ENCODE measurements at places on chromosomes 13 and 19.
A peak's percentile ranks its signal among the peaks of the same experiment; 100 is the strongest.

DNA sequence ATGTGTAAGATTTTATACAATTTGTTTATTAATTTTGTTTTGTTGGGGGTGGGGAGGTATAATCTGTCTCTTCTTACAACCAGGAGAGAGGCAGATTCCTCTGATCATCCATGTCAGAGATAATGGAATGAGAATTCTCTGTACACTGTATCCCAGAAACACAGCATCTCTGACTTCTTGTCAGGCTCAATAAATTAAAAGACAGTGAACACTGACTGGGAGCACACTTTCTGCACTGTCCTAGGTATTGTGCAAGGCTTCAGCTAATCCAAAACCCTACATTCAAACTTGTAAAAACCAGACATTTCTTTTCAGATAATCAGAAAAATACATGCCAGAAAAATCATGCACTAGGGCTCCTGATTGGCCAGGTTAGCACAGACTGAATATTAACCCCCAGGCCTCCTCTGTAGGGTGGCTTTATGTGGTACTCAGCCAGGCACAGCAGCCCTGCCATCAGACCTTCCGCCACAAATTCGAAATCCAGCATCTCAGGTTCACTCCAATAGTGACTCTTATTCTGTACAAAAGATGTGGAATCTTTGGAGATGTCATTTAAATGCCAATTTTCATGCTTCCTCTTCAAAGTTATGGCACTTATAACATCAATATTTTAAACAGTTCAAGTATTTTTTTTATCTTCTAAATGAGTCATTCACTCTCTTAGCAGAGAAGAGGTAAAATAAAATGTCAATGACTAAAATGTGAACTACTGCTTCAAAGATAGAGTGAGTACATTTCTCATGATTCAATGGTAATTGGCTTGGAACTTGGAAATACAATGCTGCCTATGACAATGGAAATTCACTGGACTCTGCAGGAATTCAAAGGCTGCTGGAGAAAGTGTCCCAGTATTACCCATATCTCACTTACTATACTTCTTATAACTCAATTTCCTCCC, 211.5 kb downstream of the KLF12 start:
- peak; percentile 36 for DNase-seq

GRCh38 chr19:56193981-56194640, 3.5 kb downstream of the ZSCAN5B start:
- DNase-seq: no peak

DNA sequence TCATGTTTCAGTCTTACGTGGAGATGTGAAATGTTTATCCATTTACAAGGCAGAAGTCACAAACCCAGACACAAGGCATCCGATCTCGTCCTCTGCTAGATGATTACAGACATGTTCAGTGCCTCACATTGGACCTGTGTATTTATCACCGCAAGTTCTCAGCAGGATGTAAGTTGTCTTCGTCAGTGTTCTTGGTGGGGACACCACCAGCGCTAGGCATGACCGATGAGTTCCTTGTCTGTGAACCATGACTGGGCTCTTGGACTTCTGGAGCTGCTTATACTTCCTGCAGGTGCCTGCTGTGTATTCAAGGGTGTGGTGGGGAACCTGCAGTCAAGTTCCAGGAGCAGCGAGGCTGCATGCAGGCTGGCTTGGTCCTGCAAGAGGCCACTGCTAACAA, 105.4 kb downstream of the URI1 start:
- no peak for DNase-seq

DNA sequence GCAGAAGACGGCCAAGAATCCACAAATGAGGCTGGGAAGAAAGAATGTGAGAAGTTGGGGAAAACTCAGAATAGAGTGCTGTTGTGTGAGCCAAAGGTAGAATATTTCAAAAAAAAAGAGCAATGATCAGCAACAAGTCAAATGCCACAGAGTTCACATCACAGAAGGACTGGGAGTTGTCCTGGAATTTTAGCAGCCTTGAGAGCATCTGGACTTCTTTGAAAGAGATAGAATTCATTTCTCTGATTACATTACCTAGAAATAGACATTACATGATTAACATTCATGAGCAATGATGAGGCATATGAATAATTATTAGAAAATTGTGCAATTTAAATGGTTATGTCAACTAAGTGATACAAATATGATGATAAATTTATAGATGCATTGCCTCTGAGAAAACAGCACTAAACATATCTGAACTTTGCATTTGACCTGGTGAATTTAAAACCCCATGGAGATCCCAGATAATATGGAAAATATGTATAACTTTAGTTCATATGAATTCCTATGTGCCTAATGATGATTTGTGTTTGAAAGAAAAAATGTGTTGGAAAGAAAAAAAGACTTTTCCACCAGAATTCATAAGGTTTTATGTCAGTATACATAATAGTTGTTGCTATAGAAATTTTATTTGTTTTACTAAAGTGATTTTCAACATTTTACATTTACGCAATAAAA, 186.2 kb downstream of the POSTN start:
- peak; percentile 66 for DNase-seq

- DNase-seq: no peak
Measured at GRCh38 chr13:29963089-29963488, 112.7 kb upstream of the UBL3 start.

GRCh38 chr13:66927562-66927961, 302.6 kb downstream of the PCDH9 start:
- DNase-seq: no peak

- no peak for DNase-seq
Measured at GRCh38 chr13:57673197-57673596, 41.7 kb downstream of the PCDH17 start.

- DNase-seq: no peak
Measured at GRCh38 chr13:77874406-77874805, 44.2 kb downstream of the EDNRB start.

- no peak for DNase-seq
Measured at GRCh38 chr13:21365574-21365973, 93.5 kb downstream of the ZDHHC20 start.

GRCh38 chr19:47480658-47481057, 3.4 kb downstream of the KPTN start:
- no peak for DNase-seq

- no peak for DNase-seq
Measured at GRCh38 chr13:31774186-31774750, 34.9 kb downstream of the RXFP2 start.

- no peak for DNase-seq
Measured at GRCh38 chr13:54802226-54802625, 1773.6 kb downstream of the OLFM4 start.

DNA sequence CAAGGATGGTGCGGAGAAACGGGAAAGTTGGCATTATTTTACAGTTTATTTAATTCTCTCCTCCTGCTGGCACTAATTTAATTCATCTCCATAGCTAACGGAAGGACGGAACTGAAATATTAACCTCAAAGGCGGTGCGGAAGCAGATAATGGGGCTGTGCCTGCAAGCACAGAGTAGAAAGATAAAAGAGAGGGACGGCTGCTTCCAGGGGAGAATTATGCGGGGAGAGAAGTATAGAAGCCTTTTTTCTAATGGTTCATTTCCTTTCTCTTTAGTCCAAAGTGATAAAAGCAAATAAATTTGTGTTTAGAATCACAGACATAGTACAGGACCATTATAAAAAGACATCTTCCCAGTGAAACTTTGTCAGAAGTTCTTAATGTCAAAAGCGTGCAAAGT, 34.5 kb upstream of the UQCRFS1 start:
- no peak for DNase-seq

DNA sequence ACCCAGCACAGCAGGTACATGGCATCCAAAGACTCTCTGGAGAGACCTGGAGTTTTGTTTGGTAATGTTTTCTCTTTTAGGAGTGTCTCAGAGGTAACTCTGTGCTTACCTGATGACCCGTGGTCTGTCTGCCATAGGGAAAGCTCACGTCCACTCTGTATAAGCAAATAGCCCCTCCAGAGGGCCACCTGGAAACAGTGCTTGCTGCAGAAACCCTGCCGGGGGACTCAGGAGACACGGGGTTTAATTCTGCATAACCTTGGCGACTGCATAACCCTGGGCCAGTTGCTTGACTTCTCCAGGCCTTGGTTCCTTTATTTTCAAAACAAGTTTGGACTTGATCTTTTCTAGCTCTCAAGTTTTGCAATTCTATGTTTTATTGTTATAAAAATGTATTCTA, 187.2 kb upstream of the SOX1 start:
- no peak for DNase-seq

GRCh38 chr13:35712907-35713761, 236.6 kb upstream of the MAB21L1 start:
- peak; percentile 86 for DNase-seq

GRCh38 chr13:46536341-46536740, 16.6 kb upstream of the LRCH1 start:
- DNase-seq: no peak

- no peak for DNase-seq
Measured at GRCh38 chr13:42275098-42275471, 3.1 kb downstream of the AKAP11 start.

DNA sequence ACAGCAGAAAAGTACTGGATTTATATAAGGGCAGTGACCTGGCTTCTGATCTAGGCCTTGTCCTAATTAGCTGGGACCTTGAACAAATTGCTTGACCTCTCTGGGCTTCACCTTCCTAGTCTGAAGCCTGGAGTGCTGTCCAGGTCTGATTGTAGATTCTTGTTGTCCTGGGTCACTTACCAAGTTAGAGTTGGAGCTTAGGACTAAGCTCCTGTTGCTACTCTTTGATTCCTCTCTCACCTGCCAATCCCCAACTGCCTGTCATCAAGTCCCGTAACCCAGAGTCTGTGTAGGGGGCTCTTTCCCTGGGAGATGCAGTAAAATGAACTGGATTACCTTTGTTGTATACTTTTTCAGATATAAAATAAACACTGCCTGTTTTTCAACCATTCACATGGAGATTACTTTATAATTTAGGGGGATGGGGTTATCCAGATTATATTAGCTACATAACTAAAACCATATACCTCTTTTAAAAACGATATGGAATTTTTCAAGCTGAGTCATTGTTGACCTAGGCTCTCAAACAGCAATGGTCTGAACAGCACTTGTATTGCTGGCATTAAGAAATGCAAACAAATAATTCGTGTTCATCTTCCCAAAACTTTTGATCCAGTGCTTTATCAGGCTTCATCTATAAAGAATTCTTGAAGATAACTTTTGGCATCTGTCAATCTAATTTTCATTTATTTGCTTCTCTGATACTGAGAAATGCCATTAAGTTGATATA, 5.8 kb downstream of the ARHGAP35 start:
- peak; percentile 56 for DNase-seq

GRCh38 chr13:88707646-88708045, 1036.5 kb downstream of the SLITRK5 start:
- DNase-seq: no peak

DNA sequence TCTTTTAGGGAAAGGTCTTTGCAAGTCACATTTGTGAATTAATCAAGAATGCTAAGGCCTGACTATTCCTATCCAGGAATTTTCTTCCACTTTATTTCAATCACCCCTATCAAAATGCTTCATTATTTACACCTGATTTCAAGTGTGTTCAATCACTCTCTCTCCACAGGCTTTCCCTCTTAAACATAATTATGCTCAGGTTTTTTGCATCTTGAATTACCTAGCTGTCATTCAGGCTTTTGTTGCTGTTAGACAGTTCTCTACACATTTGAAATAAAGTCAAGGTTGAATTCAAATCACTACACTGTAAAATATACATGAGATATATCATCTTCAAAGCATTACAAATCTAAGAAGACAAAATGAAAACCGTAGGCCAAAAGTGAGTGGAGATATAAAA, 941.3 kb upstream of the SLITRK1 start:
- no peak for DNase-seq

DNA sequence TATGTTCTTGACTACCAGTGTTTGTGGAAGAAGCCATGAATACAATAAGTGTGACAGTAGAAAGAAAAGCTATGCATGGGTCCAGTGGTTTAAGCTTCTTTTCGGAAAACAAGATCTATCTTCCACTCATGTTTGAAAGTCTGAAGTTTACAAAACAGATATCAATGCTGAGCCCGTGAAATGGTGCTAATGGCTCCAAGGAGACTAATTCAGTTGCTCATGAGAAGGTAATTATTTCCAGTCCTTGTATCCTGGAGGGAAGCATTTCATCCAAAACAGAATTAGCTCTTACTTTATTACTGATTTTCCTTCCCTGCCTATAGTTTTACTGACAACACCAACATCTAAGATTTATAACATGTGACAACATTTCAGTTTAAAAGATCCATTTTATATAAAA, 1364.9 kb downstream of the PCDH9 start:
- DNase-seq: no peak

DNA sequence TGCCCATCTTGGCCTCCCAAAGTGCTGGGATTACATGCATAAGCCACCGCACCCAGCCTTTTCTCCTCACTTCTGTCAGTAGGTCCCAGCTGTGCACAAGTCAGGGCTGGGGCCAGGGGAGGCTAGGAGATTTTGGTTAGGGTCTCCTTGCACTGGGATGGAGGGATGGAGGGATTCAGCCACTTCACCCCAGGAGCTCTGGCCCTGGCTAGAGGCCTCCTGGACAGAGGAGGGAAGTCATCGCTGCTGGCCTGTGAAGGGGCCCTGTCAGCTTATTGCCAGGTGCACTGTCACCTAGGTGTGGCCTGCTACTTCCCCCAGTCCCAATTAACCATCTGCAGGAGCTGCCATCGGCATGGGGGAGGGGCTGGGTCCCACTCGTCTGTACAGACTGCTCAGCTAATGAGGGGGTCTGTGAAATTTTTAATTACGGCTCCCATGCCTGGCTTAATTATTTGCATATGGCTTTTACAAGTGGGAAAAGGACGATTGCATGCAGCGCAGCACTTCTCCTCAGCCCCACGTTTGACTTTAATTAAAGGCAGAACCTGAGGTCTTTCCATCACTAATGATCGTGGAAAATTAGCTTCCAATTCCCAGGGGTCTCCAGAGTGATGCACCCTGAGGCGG, 52.4 kb downstream of the CHST8 start:
- no peak for DNase-seq

DNA sequence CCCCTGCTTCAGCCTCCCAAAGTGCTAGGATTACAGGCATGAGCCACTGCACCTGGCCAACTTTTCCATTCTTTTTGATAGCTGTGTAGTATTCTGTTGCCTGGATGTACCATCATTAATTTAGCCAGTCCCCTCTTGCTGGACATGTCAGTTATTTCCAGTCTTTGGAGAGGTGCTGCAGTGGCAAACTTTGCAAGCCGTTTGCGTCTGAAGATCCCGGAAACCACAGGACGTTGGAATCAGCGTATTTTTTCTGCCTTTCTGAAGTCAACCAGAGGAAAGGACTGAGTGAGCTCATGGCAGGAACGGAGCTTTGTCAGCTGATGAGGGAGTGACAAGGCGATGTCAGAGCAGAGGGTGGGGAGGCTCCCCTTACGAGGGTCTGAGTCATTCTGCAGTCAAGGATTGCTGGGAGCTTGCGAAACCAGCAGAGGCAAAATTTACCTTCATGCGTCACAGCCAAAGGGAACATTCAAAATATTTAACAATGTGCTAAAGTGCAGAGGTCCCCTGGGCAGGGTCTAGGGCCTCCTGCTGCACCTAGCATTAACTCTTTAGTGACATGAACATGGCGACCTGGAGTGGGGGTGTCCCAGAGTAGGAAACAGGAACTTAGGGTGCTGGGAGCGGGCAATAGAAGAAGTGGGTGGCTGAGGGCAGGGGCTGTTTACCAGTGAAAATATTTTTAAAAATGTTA, 5.6 kb downstream of the C5AR1 start:
- DNase-seq: peak; percentile 91

- DNase-seq: no peak
Measured at GRCh38 chr13:44649104-44649428, 72.9 kb upstream of the TSC22D1 start.

GRCh38 chr19:5891572-5891937, 12.0 kb downstream of the NDUFA11 start:
- no peak for DNase-seq
